ENCODE measurements at places on chromosomes 16 and 17.

GRCh38 chr16:27202923-27203506 is 311 bp upstream of the KDM8 start:
- DNase-seq = peak; percentile 84

DNA sequence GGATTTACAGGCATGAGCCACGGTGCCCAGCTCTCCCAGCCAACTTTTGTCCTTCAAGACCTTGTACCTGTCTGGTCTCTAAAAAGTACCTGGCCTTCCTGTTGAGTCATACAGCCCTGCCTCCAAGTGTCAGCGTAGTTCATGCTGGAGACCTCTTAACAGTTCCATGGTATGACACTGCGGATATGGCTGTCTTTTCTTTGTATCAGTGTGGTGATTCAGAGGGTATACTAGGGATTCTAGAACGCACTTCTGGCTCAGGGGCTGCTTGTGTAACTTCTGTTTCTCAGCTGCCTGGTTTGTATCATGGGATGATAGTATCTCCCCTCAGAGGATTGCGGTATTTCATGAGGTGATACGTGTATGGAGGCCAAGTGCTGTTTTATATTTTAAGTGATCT is 2.0 kb upstream of the TMEM11 start:
- DNase-seq = no peak

GRCh38 chr17:79108232-79108850 is 33.7 kb downstream of the ENGASE start:
- DNase-seq = no peak

- DNase-seq = no peak
Observed at GRCh38 chr16:27366687-27367460, 35.1 kb upstream of the IL21R start.

GRCh38 chr16:4803898-4804762 is 1.7 kb upstream of the ROGDI start:
- DNase-seq = no peak

DNA sequence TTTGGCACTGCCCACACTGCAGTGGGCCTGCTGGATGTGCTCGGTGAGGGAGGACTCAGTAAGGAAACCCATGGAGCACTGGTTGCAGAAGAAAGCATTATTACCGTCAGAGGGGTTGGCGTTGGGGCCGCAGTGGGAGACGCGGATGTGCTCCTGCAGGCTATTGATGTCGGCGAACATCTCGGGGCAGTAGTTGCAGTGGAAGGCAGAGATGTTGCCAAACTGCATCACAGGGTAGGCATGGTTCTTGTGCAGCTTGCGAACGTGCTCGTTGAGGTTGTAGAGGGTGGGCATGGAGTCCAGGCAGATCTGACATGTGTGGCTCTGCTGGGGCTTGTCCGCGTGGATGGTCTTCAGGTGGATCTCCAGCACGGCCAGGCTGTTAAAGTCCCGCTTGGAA is 218.4 kb downstream of the ZNF423 start:
- no peak for DNase-seq

GRCh38 chr16:58510097-58510775 is 5.1 kb upstream of the SETD6 start:
- DNase-seq = no peak

- DNase-seq = no peak
Observed at GRCh38 chr17:48262982-48263730, 155.6 kb downstream of the SNX11 start.

DNA sequence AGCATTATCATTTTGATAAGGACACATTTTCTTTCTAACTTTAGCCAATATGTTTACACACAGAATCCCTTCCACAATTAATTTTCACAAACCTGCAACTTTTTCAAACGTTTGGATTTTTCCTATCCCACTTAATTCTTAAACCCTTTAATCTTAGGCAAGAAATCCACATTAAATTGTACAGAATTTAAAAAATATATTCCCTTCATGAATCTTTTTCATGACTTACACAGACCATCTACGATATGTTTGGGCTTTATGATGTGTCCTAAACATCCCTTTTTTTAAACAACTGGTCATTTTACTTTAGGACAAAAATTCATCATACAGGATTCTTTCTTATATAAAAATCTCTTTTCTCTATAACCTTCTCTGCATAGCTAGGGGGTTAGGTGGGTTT is 241.5 kb upstream of the CNTNAP4 start:
- DNase-seq = no peak

- DNase-seq = peak; percentile 82
Observed at GRCh38 chr16:89505204-89506112, 2.7 kb upstream of the SPG7 start.

DNA sequence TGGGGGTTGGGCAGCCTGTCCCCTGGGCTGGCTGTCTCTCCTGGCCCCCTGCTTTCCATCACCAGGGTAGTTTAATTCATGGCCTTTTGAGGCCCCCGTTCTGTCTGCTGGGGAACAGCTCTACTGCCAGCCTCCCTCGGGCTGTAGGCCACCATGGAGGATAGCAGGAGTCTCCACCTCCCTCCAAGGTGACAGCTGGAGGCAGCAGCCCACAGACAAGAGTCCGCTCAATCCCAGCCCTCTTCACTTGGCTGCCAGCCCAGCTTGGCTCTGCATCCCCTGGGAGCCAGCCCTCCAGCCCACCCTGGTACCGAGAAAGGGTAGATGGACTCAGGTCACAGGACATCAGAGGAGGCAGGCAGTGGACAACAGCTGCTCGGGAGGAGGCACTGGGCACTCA is 194.6 kb upstream of the SDK2 start:
- DNase-seq = no peak

- no peak for DNase-seq
Observed at GRCh38 chr17:74528491-74529199, 2.6 kb downstream of the CD300LB start.

DNA sequence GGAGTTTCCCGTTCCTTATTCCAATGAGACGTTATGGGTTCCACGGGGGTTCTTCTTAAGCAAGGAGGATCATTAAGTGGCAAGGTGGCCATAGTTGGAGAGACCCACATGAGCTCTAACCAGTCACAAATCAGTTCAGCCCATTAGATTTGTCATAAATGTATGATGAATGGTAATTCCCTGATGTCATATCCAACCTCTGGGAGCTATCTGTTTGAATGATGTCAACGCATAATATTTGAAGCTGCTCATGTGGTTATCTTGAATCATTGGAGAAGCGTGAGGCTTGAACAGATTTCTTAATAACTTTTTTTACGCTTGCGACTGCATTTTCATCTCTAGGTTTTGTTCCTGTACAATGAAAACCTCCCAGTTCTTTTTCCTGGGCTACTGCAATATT is 270.4 kb upstream of the EEF2KMT start:
- no peak for DNase-seq

- no peak for DNase-seq
Observed at GRCh38 chr17:14580499-14580898, 279.6 kb downstream of the HS3ST3B1 start.

- no peak for DNase-seq
Observed at GRCh38 chr16:70553645-70554044, 30.0 kb downstream of the SF3B3 start.

DNA sequence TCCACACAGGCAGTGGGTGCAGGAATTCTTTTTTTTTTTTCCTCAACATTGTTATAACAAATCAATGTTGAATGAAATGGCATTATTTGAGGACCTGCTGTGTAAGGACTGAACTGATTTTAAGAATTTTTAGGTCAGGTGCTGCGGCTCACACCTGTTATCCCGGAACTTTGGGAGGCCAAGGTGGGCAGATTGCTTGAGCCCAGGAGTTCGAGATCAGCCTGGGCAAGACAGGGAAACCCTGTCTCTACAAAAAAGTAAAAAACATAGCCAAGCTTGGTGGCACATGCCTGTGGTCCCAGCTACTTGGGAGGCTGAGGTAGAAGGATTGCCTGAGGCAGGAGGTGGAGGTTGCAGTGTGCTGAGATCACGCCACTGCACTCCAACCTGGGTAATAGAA is 12.4 kb downstream of the MPRIP start:
- DNase-seq = no peak

- DNase-seq = no peak
Observed at GRCh38 chr16:16915771-16916170, 536.8 kb downstream of the NPIPA7 start.

- no peak for DNase-seq
Observed at GRCh38 chr17:59038734-59039133, 67.9 kb downstream of the TRIM37 start.

- DNase-seq = no peak
Observed at GRCh38 chr17:29048440-29049368, 5.8 kb downstream of the PIPOX start.

- DNase-seq = peak; percentile 1
Observed at GRCh38 chr16:56013962-56014552, 138.9 kb upstream of the CES5A start.

- DNase-seq = no peak
Observed at GRCh38 chr17:74956093-74956492, 16.5 kb downstream of the HID1 start.

DNA sequence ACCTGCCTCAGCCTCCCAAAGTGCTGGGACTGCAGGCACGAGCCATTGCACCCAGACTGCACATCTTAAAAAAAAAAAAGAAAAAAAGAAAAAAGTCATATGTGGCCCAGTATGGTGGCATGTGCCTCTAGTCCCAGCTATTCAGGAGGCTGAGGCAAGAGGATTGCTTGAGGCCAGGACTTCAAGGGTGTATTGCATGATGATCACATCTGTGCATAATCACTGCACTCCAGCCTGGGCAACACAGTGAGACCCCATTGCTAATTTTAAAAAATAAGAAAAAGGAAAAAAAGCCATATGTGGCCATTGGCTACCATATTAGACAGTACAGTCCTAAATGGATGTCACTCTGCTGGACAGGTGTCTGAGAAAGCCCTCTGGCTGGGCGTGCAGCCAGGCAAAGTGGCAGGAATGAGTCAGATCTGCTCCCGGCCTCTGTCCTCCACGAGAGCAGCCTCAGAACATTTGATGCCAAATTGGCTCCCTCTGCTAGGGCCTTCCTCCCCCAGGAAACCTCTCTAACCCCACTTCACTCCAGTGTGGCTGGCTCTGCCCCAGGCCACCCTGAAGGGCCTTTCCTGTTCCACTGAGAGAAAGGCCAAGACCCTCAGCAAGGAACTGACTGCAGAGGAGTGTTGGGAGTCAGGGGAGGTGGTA is 14.7 kb downstream of the CA7 start:
- DNase-seq = no peak

DNA sequence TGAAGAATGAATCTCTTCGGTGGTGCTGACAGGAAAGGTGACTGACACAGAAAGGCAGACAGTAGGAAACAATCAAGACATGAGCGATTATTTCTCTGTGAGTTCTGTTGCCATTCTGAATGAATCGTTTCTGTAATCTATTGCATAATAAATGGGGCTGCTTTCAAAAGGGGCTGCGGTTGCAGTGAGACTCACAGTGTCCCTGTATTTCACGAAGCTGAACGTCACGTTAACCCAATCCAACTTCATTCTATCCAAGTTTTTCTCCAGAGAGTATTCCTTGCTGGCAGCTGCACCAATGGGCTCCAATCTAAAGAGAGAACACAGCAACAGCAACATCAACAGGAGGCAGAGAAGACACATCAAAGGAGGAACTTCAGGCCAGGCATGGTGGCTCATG is 75.4 kb downstream of the DNAH3 start:
- DNase-seq = no peak

- no peak for DNase-seq
Observed at GRCh38 chr16:72243621-72244020, 71.7 kb upstream of the PMFBP1 start.

GRCh38 chr17:68599091-68599490 is 2.1 kb downstream of the FAM20A start:
- DNase-seq = no peak

DNA sequence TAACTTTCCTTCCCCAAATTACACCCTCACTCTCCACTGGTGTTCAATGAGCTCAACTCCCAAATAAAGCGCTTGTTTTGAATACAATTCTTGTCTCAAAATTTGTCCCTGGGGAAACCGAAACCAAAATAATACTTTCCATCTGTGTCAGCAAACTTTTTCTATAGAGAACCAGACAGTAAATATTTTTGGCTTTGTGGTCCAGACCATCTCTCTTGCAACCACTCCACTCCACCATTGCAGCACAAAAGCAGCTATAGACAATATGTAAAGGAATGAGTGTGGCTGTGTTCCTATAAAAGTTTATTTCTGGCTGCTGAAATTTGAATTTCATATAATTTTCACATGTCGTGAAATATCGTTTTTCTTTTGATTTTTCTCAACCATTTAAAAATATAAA is 84.6 kb upstream of the ERCC4 start:
- no peak for DNase-seq

All from stimulated activated CD8-positive, alpha-beta memory T cell treated with anti-CD3 and anti-CD28 coated beads, Interleukin-12 subunit alpha, Interleukin-12 subunit beta, amount 100 ng/mL, for 1 hour (primary cell).